ENCODE measurements at places on chromosomes 3 and 15.

- DNase-seq = no peak
Measured at GRCh38 chr3:158731938-158732855, at the start of gene RARRES1. Gene RARRES1, minus strand, starts transcription at chr3:158732457. Its CDS starts 42 bp downstream, at chr3:158732415.

DNA sequence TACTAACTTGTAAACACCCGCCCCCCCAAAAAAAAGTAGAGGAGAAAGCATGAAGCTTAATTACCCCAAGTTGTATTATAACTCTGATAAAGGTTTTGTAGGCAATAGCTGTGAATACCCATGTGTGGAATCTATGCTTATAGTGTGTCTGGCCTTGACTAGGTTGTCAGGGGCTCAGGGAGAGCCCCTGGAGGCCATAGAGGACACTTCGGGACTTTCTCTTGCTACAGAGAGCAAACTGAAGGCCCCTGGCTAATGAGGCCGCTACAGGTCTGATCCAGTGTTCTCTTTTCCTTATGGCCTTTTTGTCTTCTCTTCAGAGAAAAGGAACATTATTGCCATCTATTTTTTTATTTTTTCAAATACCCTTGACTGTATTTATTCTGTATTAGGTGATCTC, 19.1 kb upstream of the SCAANT1 start:
- DNase-seq = no peak

DNA sequence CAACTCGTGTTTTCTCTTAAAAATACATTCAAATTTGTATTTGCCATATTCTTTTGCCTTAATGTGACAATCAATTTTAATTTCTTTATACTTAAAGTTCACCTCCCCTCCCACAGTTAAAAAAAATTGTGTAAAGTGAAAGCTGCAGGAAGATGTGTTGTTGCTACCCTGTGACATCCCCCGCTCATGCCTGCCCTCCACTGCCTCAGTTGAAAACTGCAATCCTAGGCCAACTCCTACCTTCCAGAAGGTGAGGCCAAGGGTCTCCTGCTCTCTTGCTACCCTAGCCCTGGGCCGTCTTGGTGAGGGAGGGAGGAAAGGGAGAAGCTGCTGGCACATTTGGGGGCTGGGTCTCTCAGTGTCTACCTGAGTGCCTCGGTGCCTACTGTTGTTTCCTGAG, 57.0 kb upstream of the CMTM7 start:
- peak; percentile 17 for DNase-seq

GRCh38 chr15:97868981-97869380, 91.5 kb upstream of the ARRDC4 start:
- DNase-seq = no peak

DNA sequence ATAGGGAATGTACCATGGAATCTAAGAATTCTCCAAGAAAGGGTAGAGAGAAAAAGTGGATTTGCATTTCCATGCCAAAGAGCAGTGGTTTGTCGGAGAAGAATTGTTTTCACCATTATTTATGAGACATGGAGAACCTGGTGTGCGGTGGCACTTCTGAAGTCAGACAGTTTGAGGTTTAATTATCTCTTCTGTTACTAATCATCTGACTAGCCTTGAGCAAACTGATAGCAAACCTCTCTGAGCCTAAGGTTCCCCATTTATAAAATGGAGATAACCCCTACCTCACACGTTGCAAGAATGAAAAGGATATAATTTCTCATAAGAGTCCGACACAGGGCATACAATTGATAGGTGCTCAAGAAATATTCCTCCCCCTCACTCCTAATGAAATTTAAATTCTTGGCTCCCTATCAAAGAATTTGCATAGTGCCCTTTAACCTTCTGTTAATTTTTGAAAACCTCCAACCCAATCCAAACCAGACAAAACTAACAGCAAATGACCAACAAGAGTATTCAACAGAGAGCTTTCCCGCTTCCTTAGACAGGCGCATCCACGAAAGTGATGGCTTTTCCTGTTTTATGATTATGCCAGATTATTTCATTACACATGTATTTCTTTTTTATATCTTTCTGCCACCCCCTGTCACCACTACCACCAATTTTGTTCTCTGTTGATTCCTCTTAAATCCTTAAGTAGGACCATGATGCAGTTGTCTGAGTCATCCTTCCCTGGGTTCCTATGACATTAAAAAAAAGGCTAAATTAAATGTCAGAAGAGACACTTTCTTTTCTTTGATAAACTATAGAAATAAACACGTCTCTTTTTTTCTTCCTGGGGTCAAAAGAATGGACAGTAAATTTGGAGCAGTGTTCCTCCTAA, 28.5 kb downstream of the TMEM212 start:
- no peak for DNase-seq

DNA sequence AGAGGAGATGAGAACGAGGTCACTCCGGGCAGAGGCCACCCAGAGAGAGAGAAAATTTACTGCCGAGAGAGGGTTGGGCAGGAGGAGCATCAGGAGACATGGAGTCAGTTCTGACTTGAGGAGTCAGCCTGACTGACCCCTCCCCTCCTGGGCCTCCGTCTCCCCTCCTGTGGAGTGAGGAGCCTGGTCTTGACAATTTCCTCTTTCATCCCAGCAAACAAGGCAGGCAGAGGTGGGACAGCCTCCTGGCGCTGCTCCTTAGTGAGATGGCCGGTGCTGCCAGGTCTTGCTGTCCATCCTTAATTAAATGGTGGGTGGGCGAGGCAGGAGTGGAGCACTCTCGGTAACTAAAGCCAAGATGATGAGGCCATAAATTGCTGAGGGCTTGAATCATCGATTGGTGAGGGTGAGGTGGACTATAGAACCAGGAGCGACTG, 60.6 kb downstream of the CYP11A1 start:
- DNase-seq = no peak

Data from activated gamma-delta T cell treated with anti-CD3 and anti-CD28 coated beads, Interleukin-2, amount 50 U/mL, for 16 hours (primary cell).